ENCODE measurements at places on chromosomes 16 and 17.

DNA sequence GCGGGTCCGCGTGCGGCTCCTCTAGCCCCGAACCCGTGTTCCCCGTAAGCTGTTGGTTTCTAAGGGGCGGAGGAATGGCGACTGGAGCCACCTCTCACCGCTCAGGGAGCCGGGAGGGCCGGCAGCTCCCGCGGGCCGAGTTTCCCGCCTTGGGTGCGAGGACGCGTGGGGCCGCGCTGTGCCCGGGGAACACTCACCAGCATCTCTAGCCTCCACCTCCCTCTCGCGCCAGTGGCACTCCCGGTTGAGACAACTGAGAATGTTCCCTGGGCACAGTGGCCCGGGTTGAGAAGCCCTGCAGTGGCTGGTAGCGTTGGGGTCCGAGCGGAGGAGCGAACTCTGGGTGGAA lies 560 bp downstream of the TELO2 start:
- DNase-seq = no peak

DNA sequence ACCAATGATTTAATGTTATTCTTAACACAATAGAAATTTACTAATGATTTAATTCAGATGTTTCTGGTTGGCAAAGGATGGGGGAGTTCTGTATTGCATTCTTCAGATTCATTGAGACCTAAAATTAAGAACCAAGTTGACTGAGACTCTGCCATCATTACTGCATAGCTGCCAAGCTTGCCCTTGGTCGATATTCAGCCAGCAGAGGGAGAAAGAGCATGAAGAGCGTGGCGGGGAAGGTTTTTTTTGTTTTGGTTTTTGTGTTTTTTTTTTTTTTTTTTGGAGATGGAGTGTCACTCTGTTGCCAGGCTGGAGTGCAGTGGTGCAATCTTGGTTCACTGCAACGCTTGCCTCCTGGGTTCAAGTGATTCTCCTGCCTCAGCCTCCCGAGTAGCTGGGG lies 659.4 kb upstream of the EEF2KMT start:
- peak; percentile 16 for DNase-seq

DNA sequence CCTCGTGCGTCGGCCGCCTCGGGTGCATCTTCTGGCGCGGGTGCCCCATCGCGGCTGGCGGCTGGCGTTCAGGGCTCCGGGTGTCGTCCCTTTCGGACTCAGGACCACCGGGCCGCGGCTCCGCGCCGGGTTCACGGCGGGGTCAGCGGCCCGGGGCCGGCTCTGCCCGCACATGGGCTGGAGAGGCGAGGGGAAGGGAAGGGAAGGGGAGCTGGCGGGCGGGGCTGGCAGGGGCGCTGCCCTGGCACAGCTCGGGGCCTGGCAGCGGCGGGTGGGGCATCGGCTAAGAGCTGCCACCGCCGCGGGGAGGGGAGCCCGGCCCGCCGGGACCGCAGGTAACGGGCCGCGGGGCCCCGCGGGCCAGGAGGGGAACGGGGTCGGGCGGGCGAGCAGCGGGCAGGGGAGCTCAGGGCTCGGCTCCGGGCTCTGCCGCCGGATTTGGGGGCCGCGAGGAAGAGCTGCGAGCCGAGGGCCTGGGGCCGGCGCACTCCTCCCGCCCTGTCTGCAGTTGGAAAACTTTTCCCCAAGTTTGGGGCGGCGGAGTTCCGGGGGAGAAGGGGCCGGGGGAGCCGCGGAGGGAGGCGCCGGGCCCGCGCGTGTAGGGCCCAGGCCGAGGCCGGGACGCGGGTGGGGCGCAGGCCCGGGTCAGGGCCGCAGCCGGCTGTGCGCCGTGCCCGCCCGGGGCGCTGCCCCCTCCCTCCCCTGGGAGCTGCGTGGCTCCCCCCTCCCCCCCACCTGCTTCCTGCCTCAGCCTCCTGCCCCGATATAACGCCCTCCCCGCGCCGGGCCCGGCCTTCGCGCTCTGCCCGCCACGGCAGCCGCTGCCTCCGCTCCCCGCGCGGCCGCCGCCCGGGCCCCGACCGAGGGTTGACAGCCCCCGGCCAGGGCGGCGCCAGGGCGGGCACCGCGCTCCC lies 646 bp downstream of the HIC1 start:
- DNase-seq = no peak

- no peak for DNase-seq
Measured at GRCh38 chr16:66970775-66971720, 10.0 kb downstream of the CES3 start.

- DNase-seq = no peak
Measured at GRCh38 chr16:11326084-11326736, 19.0 kb upstream of the RMI2 start.

DNA sequence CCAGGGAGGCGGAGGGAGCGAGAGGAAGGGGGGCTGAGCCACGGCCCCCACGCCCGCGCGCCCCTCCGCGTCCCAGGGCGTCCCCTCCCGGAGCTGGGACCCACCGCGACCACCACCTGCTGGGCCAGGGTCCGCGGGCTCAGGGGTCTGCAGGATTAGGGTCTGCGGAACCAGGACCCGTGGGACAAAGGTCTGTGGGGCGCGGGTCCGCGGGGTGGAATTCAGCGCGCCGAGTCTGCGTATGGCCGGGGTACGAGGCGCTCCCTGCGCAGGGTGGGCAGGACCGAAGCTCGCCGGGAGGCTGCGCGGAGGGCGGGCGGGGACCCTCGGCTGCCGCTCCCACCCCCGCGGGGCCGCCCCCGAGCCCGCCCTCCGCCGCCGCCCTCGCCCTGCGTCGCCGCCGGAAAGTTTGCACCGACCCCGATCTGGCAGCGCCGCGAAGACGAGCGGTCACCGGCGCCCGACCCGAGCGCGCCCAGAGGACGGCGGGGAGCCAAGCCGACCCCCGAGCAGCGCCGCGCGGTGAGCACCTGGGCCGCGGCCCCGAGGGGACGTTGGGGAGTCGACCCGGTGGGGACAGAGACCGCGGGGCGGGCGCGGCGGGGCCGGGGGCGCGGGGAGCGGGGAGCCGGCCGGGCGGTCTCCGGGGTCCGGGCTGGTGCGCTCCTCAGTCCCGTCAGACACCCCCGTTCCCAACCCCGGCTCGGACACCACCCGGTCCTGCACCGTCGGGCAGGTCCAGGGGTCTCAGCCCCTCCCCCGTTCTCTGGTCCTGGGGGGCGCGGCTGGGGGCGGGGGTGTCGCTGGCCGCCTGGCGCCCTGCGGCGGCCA lies at the start of gene GCGR:
TSS of gene GCGR (plus strand) at position 423 of the 831 bp plus-strand sequence. CDS start 4,869 bp downstream, outside the sequence.
- no peak for DNase-seq

- no peak for DNase-seq
Measured at GRCh38 chr17:71496552-71496951, 624.3 kb upstream of the SOX9 start.

DNA sequence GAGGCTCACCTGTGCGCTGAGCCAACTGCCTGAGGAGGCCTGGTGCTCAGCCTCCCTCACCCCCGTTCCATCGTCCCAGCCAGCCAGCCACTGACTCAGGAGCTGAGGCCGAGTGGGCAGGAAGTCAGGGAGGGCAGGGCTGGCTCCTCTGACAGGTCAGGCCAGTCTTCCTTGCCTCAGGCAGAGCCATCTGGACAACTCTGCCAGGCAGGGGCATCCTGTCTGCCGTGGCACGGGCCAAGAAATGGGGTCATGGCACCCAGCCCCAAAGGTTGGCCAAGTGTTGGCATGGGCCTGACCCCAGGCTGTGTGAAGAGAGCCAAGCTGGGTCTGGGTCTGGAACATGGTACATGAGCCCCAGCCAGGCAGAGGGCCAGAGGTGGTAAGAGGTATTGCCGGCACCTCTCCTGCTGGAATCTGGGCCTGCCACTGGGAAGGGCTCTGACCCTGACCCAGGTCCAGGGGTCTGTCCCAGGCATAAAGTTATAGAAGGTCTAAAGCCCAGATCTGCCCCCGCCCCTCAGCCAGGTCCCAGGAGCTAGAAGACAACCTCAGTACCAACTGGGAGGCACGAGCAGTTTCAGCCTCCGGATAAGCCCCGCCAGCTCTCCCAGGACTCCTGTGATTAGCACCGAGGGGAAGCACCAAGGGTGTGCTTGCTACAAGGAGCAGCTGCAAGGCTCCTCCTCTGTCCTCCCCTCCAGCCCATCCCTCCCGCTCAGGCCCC lies 2.5 kb upstream of the VASN start:
- no peak for DNase-seq

GRCh38 chr17:8176197-8176940 lies at the start of gene TMEM107:
TSS of gene TMEM107 (minus strand) at chr17:8176380. CDS start at chr17:8176286, 94 bp downstream.
- peak; percentile 82 for DNase-seq

- no peak for DNase-seq
Measured at GRCh38 chr16:17469011-17469740, 1.6 kb downstream of the XYLT1 start.

GRCh38 chr16:67179421-67180080 lies 4.2 kb downstream of the MATCAP1 start:
- DNase-seq = no peak

DNA sequence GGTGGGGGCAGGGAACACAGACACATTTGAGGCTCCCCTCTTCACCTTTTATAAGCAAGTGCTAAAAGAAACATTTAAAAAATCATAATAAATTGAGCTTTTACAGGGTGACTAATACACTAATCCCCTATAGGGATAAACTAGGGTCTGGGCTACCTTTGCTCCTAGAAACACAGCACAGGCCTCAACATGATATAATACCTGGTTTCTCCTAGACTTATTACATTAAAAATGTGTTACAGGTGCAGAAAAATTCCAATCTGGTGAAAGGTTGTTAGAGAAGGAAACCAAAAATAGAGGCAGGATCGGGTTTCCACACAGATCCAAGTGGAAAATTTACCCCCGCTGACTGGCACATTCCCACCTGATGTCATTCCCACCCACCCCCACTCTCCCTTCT lies 124.7 kb upstream of the NOG start:
- DNase-seq = no peak

DNA sequence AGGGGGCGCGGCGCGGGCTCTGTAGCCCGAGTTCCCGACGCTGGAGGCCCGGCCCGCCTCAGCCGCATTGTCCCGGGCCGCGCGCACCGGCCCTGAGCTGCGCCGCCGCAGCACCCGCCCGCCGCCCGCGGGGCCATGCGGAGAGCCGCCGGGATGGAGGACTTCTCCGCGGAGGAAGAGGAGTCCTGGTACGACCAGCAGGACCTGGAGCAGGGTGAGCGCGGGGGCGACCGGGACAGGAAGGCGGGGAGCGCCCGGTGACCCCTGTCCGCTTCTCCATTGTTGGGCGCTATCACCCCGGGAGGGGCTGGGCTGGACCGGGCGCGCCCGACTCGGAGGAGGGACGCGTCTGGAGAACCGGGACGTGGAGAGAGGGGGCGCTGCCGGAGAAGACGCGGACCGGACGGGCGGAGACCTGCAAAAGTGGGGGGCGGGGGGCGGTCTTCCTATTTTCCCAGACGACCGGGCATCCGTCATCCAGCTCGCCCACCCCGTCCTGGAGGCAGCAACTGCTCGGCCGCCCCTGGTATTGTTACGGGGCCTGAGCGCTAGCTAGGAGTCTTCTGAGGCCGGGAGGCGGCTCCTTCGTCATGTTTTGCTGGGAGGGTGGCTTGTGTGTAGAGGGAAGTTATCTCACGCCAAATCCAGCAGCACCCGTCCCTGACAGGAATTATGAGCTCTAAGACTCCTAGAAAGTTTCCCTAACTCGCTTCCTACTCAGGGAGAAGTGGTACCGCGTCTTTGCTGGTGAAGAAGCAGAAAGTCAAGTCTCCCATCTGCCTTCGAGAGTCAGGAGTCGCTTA lies 678 bp downstream of the CDR2L start:
- DNase-seq = no peak

GRCh38 chr17:879546-880442 lies 97.6 kb downstream of the MRM3 start:
- peak; percentile 80 for DNase-seq

- no peak for DNase-seq
Measured at GRCh38 chr16:89344846-89345611, 127.5 kb downstream of the ZNF778 start.

GRCh38 chr17:55770196-55770870 lies 19.5 kb downstream of the PCTP start:
- DNase-seq = peak; percentile 12

GRCh38 chr17:12736526-12736925 lies 52.8 kb upstream of the ARHGAP44 start:
- no peak for DNase-seq

- DNase-seq = no peak
Measured at GRCh38 chr17:67569873-67570272, 147.9 kb upstream of the NOL11 start.
